ENCODE measurements at places on chromosomes 5 and 9.
A peak's percentile ranks its signal among the peaks of the same experiment; 100 is the strongest.

DNA sequence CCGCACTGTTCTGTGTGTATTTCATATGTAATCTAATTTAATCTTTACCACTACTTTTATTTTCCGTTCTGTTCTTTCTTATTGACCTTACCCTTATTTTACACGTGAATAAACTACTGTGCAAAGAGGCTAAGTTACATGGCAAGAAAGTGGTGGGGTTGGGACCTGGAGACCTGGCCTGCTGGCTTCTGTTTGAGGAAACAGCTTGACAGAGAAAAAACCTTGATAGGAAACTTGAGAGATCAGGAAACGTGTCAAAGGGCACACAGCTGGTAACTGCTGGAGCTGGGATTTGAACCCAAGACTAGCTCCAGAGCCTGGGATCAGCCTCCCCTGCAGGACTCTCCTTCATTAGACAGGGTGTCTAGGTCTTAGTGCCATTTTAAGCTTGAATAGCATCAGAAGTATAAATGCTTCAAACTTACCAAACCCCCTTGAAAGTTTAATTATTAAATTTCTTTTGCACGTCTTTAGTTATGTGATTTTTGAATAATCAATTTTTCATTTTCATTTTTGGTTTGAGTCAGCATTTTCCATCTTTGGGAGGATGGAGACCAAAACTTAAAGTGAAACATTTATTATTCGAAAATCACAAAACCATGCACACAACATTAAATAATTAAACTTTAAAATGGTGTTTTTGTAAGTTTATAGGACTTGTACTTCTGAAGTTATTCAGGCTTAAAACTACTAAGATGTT is 129.5 kb downstream of the RGS3 start:
- DNase-seq = no peak

- peak; percentile 24 for DNase-seq
These were observed 954.7 kb upstream of the ARRDC3 start for GRCh38 chr5:92337772-92338234.

DNA sequence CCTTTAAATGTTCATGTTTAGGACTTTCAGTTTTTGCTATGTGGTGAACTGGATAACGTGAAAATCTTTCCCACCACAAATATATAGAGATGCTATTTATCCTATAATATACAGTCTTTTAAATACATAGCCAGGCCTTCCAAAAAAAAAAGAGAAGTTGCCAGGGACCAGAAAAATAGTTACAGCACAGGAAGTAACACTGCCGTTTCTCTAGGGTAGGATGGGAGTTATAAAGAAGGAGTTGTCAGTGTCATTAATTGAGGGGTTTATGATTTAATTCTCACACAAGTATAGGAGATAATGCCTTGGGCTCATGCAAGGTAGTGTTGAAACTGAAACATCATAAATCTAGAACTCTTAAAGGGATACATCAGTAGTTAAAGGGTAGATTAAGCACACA is 83.9 kb downstream of the LRRC70 start:
- DNase-seq = no peak

- DNase-seq = no peak
These were observed 7.7 kb downstream of the ASPN start for GRCh38 chr9:92474587-92474986.

DNA sequence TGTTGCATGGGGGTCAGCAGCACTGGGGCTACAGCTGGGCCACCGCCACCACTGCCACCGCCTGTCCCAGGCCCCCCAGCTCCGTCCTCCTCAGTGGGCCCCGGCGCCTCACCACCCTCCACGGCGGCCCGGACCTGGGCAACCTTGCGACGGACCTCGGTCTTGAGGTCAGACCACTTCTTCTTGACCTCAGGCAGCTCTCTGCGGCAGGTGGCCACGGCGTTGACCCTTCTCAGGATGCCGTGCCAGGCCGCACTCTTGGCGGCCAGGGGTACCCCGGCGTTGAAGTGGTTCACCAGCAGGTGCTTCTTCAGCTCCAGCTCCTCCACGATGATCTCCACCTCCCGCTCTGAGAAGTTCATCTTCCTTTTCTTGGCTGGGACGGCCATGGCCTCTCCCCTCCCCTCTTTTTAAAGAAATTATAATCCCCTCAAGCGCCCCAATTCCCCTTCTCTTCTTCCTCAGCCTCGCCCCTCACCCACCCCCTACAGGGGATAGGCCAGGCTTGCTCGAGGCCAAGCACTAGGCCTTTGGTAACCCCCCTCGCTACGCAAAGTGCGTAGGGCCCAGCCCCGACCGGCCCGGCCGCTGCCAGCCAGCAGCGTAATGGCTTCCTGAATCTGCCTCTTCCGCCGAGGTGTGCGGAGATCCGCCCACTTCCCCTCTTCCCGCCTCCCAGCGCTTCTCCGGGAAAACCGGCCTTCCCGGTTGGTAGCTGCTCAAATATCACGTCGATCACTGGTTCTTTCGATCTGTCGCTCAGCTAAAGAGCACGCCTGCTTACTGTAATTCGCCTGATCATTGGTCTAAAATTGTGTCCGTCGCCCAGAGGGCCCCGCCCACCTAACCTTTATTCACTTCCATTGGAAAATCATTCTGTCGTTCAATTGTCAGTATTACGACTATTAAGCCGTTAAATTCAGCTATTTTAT is at the start of gene NAIF1:
Gene NAIF1 (minus strand): TSS at position 608 of the 932 bp plus-strand sequence. CDS start 219 bp downstream, at position 389.
- peak; percentile 100 for DNase-seq

DNA sequence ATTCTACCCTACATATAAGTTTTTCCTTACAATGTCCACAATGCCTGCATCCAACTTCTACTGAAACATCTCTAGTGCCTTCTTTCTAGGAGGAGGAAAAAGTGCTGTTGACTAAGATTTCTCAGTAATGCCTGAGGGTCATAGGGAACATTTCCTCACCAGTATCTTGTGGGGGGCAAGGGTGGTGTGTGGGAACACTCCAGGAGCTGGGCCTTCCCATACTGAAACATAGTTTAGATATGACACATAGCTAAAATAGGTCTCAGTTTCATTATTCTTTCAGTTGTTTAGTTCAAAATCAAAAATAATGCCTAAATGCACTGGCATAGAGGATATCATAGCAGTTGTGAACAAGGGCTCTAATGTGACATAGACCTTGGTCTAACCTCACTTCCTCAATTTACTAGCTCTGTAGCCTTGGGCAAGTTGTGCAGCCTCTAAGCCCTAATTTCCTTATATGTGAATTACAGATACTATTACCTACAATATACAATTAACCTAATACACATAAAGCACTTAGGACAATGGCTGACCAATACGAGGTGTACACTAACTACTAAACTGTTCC is 66.1 kb downstream of the HAPLN1 start:
- peak; percentile 9 for DNase-seq

GRCh38 chr5:152247850-152248385 is 157.2 kb downstream of the NMUR2 start:
- DNase-seq = no peak

DNA sequence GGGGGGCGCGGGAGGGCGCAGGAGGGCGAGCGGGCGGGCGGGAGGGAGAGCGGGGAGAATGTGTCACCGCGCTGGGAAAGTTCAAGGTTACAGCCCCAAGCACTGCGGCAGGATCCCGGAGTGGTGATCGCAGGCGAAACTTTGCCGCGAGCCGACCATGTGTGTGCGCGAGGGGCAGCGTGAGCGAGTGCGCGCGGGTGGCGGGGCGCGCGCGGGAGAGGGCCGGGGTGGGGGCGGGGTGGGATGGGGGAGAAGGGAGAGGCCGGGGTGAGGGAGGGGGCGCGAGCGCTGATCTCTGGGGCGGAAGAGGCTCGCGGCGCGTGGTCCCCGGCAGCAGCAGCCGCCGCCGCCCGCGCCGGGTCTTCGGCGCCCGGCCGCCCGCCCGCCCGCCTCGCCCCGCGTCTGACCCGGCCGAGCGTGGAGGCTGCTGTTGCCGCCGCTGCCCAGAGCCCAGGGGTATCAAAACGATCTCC is at the start of gene NFIB:
Gene NFIB (minus strand): TSS at position 191 of the 473 bp plus-strand sequence. CDS start 630 bp downstream, outside the sequence.
- DNase-seq = peak; percentile 66

GRCh38 chr9:133509179-133510083 is 15.3 kb downstream of the MYMK start:
- peak; percentile 72 for DNase-seq

DNA sequence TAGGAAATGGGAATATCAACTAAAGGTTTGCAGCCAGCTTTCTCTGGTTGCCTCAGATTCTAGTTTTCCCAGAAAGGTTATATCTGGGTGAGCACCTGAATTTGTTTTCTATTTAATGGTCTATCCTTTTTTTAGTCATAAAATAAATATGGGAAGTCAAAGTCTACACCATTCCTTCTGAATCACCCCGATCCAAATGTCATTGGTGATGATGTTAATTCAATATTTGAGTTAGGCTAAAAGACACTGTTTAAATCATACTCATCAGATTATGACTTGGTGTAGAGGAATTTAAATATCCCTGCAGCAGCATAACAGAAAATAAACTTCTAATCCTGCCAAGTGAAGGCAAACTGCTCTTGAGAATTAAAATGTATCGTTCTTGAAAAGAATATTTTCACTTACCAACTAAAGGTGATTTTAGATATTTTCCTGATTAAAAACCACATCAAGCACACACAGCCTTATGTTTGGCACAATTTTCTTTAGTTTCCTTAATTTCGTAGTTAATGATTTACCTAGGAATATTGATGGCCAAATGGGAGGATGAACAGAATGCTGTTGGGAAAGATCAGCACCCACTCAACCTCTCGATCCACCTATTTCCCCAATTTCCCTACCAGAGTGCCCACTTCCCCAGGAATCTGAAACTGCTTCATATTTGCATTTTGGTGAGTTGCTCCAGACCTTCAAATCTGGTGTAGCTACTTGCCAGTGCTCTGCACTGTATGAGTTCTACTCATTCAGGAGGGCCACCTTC is 103.1 kb upstream of the TSLP start:
- no peak for DNase-seq

- DNase-seq = no peak
These were observed 28.8 kb downstream of the AHRR start for GRCh38 chr5:350355-350754.

GRCh38 chr5:132215329-132215728 is 12.3 kb downstream of the P4HA2 start:
- peak; percentile 99 for DNase-seq

GRCh38 chr5:43304525-43304924 is 8.7 kb downstream of the HMGCS1 start:
- DNase-seq = no peak

GRCh38 chr5:166293892-166294291 is 1997.6 kb upstream of the WWC1 start:
- DNase-seq = no peak

DNA sequence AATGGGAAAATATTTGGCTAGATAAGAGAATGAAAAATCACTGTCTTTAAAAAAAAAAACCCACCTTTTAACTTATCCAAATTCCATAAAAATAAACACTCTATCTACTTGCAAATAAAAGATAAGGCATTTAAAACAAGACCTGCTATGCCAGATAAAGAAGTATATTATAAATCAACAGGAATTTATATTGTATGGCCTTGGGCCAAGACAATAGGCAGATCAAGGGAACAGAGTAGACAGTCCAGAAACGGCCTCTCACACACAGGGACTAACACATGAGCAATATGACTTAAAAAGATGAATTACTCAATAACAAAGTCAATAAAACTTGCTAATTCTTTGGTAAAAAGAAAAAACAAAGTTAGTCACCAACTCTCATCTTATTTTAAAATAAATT is 34.7 kb upstream of the ICE1 start:
- DNase-seq = no peak

- no peak for DNase-seq
These were observed 425.4 kb downstream of the DNAH5 start for GRCh38 chr5:13519131-13519530.

GRCh38 chr9:3238236-3238635 is 287.6 kb downstream of the RFX3 start:
- DNase-seq = no peak

DNA sequence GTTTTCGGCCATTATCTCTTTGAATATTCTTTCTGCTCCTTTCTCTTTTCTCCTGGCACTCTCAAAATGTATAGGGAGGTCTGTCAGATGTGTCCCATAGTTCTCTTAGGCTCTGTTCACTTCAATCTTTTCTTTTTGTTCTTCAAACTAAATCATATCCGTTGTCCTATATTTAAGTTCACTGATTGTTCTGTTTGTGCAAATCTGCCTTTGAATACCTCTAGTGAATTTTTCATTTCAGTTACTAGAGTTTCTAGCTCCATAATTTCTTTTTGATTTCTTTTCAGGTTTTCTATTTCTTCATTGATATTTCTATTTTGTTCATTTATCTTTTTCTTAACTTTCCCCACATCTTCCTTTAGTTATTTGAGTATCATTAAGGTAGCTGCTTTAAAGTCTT is 65.4 kb downstream of the CERT1 start:
- no peak for DNase-seq

GRCh38 chr5:142821034-142821732 is 51.0 kb downstream of the ARHGAP26 start:
- DNase-seq = no peak

DNA sequence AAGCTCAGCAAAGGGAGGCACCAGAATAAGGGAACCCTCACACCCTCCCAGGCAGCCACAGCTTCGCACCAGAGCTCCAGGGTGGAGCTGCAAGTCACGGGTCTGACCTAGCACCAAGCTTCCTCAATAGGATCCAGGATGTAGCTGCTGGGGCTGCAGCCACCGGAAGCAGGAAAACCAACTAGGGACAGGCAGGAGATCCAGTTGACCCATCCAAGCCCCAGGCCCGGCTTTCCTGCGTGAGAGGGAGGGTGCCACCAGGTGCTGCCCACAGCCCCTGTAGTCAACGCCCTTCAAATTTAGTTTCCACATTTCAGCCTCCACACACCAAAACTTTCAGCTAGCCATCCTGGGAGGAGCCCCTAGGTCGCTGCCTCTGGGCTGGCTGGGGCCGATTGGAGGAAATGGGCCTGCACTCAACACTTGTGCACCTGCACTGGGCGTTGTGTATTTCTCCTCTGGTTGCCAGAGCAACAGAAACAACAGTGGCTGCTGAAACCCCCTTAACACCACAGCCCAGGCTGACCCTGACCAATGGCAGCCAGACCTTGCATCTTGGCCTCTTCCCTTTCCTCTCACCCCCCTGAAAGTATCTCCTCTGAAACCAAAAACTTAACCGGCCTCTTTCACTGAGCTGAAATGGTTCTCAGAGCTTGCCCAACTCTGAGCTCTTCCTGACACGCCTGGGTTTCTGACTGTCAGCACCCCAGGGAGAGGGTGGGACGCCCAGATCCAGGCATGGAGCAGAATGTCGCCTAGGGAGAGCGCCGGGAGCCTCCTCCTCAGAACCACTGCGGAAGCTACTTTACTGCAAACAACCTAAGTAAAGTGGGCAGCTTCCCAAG is 226.5 kb upstream of the MAP3K1 start:
- no peak for DNase-seq

DNA sequence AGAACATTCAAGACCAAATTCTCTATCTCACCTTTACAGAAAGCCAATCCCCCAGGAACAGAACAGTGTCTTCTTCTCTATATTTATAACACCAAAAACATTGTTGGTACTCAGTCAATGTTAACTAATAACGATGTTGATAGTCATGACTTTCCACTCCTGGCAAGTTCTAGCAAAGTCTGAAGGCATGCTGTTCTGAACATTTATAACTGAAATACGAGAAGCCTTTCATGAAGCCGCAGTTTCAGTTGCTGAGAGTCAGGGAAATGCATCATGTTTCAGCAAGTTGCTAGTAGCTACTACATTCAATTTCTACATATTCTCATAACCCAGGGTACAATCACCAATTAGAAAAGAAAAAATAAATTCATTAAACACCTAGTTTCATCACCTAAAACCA is 301.4 kb downstream of the PDE4D start:
- no peak for DNase-seq
